ENCODE measurements at places on chromosomes 2 and 18.

DNA sequence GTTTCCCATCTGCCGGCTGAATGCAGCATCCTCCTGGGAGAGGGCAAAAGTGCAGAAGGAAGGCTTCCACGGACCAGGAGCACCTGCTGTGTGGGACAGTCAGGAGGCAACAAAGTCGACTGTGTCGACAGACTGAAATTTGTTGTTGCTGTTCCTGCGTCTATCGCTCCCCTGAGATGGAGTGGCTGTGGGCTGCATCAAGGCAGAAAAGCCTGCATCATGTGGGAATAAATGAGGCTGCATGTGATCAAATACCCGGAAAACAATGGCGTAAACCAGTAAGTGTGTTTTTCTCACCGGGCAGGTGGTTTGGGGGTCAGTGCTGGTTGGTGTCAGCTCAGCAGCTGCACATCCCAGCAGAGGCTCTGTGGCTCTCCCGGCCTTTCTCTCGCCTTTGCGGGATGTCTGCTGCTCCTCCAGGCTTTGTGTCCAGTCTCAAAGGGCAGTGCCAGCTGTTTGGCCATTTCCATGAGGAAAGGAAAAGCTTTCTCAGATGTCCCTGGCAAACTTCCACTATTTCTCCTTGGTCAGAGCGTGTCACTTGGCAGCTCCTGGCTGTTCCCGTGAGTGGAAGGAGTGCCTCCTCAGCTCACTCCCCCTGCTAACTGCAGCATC lies 262.4 kb downstream of the NDUFA10 start:
- DNase-seq, result no peak

GRCh38 chr2:232492236-232492848 lies 4.7 kb upstream of the ECEL1 start:
- DNase-seq, result peak; percentile 9

DNA sequence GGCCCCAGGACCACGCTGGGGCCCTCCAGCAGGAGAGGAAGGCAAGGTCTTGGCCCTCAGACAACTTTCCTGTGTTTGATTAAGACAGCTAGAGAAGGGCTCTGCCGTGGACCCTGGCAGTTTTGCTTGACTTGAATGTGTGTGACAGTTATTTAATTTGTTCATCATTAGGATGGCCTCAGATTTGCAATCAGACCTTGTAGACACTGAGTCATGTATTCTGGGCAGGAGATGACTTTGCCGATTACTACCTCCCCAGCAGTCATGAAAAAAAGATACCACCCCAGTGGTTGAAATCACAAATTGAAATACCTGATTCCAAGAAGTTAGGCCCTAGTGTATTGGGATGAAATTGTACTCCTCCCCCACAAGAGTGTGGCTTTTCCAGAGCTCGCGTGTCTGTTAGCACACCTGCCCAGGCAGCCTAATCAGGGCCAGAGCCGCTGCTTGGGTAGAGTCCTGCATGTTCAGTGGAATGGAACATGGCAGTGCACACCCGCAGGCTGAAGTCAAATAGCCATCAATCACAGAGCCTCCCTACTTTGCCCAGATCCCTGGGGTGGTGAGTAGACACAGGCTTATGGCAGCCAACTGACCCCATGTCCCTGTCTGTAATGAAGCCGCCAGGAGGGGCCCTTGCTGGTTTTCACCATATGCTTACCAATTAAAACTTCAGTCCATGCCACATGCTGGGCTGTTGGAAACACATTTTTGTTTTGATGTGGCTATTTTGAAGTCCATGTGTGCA lies 122.5 kb downstream of the TPGS2 start:
- no peak for DNase-seq

DNA sequence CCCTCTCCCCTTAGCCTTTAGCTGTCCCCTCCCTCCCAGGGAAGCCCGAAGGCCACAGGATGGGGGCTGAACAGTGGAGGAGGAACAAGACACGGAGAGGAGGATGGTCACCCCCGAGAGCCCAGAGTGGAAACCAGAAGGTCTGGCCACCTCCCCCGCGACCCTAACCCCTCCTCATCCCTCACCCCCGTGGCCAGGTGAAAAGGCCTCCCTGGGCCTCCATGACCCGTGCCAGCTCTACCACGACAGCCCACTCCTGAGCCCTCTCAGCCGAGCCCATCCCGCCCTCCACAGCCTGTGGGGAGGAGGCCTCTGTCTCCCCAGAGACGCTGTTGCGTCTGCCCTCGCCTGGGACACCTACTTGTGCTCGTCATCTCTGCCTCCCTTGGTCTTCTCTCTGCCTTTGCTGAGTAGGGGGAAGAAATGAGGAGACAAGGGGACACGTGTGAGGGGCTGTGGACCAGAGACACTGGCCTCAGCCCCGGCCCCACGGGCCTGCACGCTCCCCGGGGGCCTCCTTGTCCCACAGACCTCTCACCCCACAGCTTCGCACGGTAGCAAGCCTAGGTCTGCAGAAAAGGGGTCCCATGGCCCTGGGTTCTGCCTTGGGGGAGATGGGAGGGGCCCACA lies 32.5 kb upstream of the OTOF start:
- DNase-seq, result no peak

Data from left ventricle myocardium superior (tissue), 1 donor.